Activated T-helper 1 cell treated with Interleukin-2 at 50 U/mL for 16 hours (primary cell): ENCODE measurements at places on chromosomes 13 and 19.

DNA sequence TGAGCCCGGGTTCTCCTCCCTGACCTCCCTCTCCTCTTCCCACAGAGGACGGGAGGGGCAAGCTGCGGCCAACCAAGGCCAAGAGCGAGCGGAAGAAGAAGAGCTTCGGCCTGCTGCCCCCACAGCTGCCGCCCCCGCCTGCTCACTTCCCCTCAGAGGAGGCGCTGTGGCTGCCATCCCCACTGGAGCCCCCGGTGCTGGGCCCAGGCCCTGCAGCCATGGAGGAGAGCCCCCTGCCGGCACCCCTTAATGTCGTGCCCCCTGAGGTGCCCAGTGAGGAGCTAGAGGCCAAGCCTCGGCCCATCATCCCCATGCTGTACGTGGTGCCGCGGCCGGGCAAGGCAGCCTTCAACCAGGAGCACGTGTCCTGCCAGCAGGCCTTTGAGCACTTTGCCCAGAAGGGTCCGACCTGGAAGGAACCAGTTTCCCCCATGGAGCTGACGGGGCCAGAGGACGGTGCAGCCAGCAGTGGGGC, 162.2 kb downstream of the KDM4B start:
- DNase-seq, result no peak

- no peak for DNase-seq
Observed at GRCh38 chr13:36344173-36344572, 2.0 kb downstream of the SPART start.

DNA sequence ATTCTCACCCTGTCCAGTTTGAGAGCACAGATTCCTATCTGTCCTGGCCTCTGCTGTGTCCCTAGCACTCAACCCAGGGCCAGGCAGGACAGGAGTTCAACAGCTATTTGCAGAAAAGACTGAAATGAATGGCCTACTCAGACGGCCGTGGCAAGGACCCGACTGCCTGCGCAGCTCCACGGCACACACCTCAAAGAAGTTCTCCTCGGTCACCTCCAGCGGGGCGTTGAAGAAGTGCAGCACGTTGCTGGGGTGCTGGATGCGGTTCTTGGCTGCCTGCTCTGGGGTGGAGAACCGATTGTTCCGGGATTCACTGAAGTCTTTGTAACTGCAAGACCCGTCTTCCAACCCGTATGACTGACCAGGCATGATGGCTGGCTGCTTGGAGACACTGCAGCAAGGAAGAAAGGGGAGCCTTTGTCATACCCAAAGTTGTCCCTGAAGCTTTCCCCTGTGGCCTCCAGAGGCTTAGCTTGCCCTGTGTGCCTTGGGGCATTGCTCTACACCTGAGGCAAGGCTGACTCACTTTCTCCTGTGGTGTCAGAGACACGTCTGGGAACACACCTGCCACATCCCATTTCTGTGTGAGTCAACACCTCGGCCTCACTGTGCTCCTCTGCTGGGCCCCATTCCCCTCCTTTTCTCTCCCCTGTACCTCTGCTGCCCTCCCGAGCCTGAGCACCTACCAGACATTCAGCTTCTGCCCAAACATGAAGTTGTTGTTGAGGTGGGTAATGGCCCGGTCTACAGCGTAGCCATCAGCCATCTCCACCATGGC, 6.8 kb upstream of the ECH1 start:
- peak; percentile 17 for DNase-seq

GRCh38 chr13:97953376-97953970, at the start of gene IPO5:
Gene IPO5 (plus strand): TSS chr13:97953675. CDS start chr13:97976697, 23,022 bp downstream.
- DNase-seq, result no peak

DNA sequence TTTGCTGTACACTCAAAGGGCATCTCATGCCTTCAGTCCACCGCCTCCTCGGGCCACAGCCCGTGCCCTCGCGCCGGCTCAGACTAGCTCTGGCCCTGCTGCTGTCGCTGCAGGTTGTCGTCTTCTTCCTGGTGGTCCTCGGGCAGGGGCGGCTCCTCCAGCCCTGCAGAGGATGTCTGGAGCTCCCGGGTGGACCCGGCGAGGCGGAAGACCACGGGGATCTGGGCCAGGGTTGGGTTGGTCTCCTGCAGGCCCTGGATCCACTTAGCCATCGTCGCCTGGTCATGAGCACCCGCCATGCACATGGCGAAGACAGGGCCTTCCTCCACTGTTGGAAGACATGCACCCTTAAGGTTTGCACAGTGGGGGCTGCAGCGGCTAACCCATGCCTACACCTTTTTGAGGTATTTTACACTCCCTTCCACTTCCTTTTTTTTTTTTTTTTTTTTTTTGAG, 489 bp upstream of the ZNF653 start:
- DNase-seq, result no peak

GRCh38 chr19:43589678-43590077, 6.3 kb downstream of the IRGQ start:
- no peak for DNase-seq

GRCh38 chr19:15536350-15536749, 28.0 kb downstream of the CYP4F22 start:
- DNase-seq, result no peak

DNA sequence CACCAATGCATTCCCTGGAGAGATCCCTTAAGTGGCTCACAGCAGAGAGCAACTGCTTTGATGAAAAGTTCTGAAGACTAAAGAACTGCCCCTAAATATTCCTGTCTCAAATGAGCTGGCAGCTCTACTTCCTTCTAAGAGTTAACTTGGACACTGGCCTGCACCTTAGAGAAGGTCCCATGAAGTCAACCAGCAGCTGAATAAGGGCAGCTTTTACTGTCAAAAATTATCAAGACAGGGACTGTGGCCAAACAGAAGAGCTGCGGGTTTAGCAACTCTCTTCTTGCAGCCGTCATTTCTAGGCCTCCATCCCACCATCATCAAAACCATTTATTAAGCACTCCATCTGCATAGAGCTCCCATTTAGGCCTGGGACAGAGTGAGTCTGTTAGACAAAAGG, 491.1 kb upstream of the TSHZ3 start:
- DNase-seq, result no peak

GRCh38 chr19:11479090-11479897, 1.6 kb downstream of the ELAVL3 start:
- no peak for DNase-seq

DNA sequence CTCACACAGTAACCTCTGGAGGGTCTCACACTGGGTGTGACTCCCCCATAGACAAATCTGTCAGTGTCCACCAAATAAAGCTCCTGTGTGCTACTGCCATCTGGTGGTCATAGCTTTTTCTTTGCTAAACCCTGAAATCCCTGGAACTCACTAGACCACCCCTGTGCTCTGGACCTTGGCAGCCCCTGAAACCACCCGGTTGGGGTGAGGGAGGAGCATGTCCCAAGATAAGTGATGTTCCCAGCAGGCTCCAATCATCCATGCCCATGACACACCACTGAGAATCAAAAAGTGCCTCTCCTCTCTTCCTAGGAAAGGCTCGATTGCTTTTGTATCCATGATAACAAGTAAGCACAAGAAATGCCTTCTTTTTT, 6.5 kb upstream of the HSD17B14 start:
- DNase-seq, result no peak

GRCh38 chr13:108851660-108852059, 222.2 kb downstream of the MYO16 start:
- DNase-seq, result no peak

- no peak for DNase-seq
Observed at GRCh38 chr13:59776924-59777690, 386.6 kb downstream of the DIAPH3 start.

GRCh38 chr13:112521073-112521685, 66.8 kb downstream of the TUBGCP3 start:
- DNase-seq, result no peak

GRCh38 chr13:73450583-73450982, 391.8 kb downstream of the KLF5 start:
- DNase-seq, result no peak

- DNase-seq, result no peak
Observed at GRCh38 chr13:66974174-66974573, 256.0 kb downstream of the PCDH9 start.
